M059J (cell line): ENCODE measurements at places on chromosomes 16 and 17.

- no peak for DNase-seq
These were observed 53.2 kb upstream of the MRTFB start for GRCh38 chr16:14017886-14018285.

- DNase-seq: peak; percentile 67
These were observed 567 bp downstream of the GNA13 start for GRCh38 chr17:65055708-65056638.

- DNase-seq: no peak
These were observed 4.1 kb upstream of the PPP1R9B start for GRCh38 chr17:50154604-50155003.

DNA sequence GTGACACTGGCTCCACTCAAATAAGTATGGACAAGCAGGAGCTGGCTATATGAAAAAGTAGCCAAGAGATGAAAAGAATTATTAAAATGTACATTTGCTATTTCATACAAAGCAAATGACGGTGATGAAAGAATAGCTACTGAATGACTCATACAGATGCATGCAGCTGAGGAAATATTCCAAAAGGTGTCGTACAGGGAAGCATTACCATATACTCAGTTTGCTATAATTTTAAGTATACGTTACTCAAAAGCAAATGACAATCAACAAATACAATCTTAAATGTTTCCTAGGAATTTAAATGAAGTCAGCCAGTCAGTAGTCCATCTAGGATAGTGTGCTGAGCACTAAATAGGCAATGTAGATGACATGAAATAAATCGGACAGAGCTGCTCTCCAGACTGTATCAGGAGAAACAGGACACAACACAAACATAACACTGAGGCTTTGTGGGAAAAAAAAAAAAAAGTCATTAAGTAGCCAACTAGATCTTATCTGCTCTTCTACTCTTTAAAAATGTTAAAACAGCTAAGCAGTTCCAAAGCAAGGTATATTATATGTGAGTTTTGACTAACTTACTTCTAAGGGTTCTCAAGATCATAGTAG, 65.0 kb downstream of the NCOR1 start:
- no peak for DNase-seq

DNA sequence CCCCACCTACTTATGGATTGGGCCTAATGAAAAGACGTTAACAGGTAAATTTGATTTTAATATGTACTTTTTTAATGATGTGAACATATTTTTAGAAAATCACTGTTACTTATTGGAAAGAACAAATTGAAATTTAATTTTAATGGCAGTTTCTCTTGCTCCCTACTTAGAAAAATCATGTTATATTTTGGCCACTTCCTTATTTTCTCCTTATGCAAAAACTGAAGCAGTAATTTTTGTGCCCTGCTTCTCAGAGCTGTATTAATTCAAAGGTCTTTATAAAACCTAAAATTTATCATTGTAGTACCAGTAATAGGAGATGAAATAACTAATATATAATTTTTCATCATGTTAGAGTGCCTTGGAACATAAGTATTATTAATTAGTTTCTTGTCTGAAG, 2.8 kb downstream of the ZPBP2 start:
- no peak for DNase-seq
